ENCODE measurements at places on chromosomes 3 and 15.

DNA sequence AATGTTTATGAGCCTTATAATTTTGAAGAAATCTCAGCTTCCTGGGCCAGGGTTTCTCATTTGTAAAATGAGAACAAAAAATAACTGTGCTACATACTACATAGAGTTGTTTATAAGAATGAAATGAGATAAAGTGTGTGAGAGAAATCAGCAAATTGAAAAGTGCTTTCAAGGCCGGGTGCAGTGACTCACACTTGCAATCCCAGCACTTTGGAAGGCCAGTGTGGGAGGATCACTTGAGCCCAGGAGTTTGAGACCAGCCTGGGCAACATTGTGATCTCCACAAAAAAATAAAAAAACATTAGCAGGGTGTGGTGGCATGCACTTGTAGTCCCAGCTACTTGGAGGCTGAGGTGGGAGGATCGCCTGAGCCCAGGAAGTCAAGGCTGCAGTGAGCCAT lies 22.4 kb downstream of the FOXB1 start:
- DNase-seq: no peak

DNA sequence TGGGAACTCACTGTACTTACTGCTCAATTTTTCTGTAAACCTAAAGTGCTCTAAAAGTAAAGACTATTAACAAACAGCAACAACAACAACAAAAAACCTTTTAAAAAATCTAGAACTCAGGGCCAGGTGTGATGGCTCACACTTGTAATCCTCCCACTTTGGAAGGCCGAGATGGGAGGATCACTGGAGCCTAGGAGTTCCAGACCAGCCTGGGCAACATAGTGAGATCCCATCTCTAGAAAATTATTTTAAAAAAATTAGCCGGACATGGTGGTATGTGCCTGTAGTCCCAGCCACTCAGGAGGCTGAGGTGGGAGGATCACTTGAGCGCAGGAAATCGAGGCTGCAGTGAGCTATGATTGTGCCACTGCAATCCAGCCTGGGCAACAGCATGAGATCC lies 161.8 kb downstream of the NUP210 start:
- DNase-seq: no peak

- DNase-seq: no peak
These were observed 9.2 kb downstream of the UNC13C start for GRCh38 chr15:53987480-53987879.

GRCh38 chr3:98003306-98003969 lies 31.2 kb upstream of the RIOX2 start:
- no peak for DNase-seq

GRCh38 chr3:153069598-153070510 lies 92.2 kb upstream of the RAP2B start:
- DNase-seq: no peak

- DNase-seq: no peak
These were observed 253.3 kb upstream of the TBC1D5 start for GRCh38 chr3:17995769-17996168.

DNA sequence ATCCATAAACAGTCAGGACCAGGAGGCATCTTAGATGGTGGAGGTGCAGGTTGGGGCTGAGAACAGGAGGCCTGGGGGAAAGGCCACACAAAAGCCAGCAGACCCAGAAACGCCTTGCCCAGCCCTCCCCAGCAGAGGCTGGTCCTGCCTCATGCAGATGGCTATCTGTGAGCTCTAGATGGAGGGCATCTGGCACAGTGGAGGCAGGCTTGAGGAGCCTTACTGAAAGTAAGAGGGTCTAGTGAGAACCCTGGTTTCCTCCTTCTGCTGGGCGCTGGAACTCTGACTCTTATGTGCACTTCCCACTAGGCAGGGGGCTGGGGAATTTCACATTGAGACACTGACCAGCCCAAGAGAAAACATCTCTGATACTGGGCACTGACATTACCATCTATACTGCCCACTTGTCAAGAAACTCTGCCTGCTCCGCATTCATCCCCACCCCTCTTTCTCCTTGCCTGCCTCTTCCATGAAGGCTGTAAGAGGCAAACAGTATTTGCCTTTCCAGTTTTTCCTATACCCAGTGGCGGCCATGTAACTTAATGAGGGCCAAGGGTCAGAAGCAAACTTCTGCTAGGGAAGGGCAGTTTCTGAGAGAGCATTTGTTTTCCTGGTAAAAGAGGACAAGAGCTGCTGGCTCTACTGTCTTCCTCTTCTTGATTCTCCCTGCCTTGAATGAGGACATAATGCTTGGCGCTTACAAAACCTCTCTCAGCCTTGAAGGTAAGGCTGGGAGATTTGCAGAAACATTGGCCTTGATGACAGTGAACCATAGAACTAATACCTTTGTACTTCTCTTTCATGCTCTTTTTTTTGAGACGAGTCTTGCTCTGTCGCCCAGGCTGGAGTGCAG lies 4.4 kb upstream of the SCN5A start:
- DNase-seq: no peak

- no peak for DNase-seq
These were observed 117.2 kb downstream of the GOLIM4 start for GRCh38 chr3:167978486-167978885.

DNA sequence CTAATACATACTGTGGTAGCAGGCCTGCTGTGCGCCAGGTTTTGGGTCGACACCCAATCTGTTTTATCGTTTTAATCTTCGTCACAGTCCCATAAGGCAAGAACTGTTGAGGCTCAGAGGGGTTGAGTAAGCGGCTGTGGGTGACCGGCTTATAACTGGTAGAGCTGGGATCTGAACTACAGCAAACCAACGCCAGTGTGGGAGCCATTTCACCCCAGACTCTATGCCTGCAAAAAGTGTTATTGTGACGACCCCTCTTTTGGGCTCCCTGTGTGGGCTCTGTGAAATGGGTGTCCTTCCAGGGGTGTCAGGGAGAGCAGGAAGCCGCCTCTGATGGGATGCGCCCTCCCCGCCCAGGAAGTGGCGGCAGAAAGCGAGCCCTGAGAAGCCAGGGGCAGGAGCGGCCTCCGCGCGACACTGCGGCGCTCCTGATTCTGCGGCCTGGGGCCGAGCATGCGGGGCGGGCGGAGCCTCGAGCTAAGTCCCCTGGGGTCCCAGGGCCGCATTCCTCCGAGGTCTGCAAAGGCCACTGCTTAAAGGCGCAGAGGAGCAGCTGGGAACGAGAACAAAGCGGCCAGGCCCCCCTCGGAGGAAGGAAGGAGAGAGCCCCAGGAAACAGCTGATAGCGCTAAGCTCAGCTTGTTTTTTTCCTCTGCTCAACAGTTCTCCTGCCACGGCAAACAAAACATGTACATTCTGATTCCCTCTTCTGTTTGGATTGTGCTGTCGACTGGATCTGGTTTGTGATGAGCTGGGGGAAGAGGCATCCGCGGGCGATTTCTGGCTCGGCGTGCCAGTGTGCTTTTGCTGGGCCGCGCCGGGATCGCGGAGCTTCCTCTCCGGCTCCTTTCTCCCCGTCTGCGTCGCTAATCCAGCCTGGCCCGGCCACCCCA lies 33.9 kb downstream of the GRK7 start:
- peak; percentile 72 for DNase-seq

GRCh38 chr3:172467170-172467824 lies 19.0 kb upstream of the GHSR start:
- DNase-seq: no peak
